ENCODE measurements at places on chromosomes 1 and 21.
A peak's percentile ranks its signal among the peaks of the same experiment; 100 is the strongest.

GRCh38 chr1:116586741-116587143, 15.9 kb upstream of the CD58 start:
- DNase-seq: no peak

DNA sequence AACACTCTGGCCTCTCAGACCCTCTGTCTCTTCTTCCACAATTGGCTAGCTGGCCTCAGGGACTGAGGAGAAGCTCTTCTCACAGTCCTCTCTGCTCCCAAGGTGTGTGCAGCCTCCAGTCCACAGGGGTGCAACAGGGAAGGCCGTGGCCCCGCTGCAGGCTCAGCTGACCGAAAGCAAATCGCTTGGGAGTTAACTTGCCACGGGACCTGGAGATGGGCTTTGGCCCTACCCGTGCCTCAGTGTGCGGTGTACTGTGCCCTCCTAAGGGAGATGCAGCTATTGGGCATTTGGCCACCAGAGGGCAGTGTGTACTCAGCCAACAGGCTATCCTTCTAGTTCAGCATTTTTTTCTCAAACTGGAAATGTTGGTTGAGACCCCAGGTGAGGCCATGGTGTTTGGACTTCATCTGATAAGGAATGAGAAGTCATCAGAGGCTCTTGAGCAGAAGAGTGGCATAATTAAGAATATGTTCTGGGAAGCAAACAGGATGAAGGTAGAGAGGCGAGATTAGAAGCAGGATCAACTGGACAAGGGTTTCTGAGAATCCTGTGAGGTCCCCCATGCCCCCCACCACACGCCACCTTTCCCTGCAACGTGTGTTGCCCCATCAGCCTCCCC, 42.5 kb upstream of the TMEM125 start:
- peak; percentile 80 for DNase-seq

DNA sequence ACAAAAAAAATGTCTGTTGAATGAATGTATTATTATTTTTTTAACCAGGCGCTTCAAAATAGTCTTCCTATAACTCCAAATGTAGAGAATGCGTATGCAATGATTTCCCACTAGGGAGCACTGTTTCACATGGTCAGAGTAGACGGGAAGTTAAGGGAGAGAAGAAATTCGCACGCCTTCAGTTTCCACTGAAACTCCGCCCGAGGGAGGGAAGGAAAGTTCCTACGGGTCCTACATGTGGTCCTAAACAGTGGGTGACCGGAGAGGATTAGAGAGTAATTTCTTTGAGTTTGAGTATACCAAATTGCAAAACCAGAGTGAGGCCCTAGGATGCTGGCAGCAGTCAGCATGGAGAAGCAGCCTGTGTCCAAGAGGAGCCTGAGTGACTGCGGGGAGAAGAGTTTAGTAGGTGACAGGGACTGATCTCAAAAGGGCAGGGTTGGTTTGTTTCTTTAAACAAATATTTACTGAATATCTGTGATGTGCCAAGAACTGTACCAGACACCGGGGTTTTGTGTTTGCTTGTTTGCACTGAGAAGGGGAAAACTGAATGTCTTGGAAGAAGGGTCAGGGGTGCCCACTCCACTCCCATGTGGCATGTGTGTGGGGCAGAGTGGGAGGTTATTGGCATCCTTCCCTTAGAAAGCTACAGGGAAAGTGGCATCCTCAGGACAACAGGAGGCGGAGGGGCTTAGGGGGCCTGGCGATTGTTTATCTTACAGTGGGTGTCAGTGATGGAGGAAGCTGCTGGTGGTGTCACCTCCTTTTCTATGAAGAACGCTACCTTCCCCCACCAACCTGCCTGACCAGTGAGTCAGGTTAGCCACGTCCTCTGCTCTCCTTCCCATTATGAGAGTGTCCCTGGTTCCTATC, 22.8 kb downstream of the RNU5D-1 start:
- DNase-seq: no peak

- DNase-seq: no peak
These were observed 62.5 kb downstream of the SLC16A1 start for GRCh38 chr1:112893288-112894009.

- DNase-seq: no peak
These were observed 373.5 kb upstream of the ADGRL4 start for GRCh38 chr1:79380078-79380477.

GRCh38 chr1:87523466-87523865, 194.8 kb downstream of the LMO4 start:
- DNase-seq: no peak

- no peak for DNase-seq
These were observed 200.3 kb upstream of the SGIP1 start for GRCh38 chr1:66333466-66334199.

GRCh38 chr1:232784794-232785193, 20.4 kb upstream of the MAP10 start:
- DNase-seq: no peak

DNA sequence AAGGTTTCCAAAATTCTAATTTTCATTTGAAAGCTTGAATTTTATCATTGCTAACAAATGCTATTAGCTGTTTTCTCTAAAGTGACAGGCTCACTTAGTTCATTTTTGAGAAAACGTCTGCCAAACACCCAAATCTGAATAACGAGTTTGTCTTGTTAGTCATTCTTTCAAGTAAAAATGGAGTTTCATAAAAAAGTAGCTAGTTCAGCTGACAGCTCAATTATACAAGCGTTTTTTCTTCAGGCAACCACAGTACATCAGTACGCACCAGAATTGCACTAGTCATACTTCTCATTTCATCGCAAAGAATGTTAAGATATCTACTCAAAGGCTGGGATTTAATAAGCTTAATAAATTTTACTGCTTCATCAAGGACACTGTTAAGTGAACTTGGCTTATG, 72.3 kb upstream of the SLFNL1 start:
- no peak for DNase-seq

DNA sequence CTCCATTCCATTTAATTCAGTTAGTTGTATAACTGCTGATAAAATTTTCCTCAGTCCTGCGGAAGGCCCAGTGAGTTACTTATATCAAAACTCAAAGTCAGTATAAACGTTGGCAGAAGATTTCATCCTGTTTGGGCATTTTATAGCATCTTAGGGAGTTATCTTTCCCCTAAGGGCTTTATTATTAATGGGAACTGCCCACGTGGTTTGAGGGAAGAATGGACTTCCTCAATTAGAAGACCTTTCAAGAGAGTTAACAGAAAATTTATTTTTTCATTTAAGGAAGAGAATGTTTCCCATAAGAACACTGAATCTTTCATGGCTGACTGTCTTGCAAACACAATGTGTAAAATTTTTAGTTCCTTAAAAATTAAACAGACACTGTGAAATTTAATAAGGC, 400.1 kb downstream of the NEGR1 start:
- no peak for DNase-seq

GRCh38 chr1:78426408-78426807, 64.4 kb upstream of the PTGFR start:
- no peak for DNase-seq

- DNase-seq: no peak
These were observed 98.5 kb downstream of the ATF6 start for GRCh38 chr1:161864577-161864976.

DNA sequence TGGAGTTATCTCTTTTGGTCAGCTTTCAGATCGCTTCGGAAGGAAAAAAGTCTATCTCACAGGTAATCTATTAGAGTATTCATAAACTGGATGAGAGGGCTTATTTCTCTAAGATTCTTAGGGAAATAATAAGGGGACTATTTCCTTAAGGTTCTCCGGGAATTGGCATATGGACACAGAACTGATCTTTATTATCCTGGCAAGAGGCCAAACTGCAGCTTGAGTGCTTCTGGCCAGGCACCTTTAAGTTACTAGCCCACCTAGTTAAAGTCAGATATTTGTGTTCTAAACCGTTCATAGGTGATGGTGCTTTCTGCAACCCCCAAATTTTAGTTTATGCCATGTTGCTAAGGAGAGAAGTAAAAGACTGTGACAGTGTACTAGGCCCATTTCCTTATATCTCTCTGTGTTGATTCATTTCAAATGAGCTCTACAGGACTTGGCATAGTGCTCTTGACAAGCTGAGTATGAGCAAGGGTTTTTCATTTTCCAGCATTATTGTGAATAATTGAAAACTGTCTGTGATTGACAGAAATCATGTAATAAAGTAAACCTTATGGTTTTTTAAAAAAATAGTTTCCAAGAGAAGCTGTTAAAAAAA, 43.4 kb downstream of the SLC22A15 start:
- no peak for DNase-seq

DNA sequence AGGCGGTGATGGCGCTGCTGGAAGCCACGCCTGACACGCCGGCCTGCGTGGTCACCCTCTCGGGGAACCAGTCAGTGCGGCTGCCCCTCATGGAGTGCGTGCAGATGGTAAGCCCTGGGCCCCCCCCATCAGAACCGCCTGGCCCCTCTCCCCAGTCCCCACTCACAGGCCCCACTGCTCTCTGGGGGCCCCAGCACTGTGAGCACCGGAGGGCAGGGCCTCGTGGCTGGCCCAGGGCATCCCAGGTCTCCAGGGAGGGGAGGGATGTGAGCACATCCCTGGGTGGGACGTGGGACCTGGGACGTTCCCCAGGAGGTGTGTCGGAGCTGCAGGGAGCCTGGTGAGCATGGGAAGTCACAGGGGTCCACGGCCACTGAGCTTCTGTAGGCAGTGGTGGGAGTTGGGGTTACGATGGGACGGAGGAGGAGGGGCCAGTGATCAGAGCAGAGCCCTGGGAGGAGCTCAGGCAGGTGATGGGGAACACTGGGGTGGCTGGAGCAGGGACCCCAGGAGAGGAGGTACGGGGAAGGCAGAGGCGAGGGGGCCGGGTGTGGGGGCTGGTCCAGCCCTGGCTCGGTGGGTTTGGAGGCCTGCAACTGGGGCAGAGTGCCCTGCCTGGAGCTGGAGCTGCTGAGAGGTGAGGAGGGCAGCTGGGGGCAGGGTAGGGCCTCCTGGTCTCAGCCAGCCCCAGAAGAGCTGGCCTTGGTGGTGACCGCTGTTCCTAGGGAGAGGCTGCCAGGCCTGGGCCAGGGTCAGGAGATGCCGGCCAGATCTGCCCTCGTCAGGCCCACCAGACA, 18.8 kb downstream of the PFKL start:
- DNase-seq: no peak

GRCh38 chr1:225700164-225700821, 47.4 kb upstream of the ENAH start:
- no peak for DNase-seq

- DNase-seq: no peak
These were observed 759 bp downstream of the AMPD2 start for GRCh38 chr1:109620401-109620791.

DNA sequence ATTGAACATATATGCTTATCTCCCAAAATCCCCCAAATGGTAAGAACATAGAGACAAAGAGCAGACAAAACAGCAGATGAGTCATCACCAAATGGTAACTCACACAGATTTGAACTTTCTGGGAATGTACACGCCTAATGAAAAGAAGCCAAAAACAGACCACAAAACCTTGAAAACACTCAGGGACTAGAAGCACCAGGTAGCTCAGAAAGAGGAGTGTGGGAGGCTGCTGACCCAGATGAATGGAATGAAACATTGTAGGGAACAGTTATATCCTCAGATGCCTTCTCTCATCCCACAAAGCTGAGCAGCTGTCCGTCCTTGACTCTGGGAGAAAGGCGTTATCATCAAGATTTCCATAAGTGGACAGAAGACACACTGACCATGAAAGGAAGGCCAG, 307.0 kb upstream of the USP25 start:
- no peak for DNase-seq

DNA sequence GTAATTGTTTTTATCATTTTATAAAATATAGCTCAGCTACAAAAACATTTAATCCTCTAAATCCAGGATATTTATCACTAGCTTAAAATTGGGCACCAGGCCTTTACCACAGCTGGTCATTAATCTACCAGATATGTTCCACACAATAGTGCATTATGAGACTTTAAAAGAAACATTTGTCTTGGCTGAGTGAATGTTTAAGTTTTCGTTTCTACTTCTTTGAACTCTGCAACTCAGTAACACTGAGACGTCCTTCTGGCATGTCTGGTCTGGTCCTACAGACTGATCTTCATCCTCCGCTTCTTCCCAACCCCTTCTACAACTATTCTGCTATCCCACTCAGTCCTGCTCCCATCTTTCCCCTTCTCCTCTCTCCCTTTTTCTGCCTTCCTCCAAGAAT, 296.2 kb downstream of the NEGR1 start:
- no peak for DNase-seq

DNA sequence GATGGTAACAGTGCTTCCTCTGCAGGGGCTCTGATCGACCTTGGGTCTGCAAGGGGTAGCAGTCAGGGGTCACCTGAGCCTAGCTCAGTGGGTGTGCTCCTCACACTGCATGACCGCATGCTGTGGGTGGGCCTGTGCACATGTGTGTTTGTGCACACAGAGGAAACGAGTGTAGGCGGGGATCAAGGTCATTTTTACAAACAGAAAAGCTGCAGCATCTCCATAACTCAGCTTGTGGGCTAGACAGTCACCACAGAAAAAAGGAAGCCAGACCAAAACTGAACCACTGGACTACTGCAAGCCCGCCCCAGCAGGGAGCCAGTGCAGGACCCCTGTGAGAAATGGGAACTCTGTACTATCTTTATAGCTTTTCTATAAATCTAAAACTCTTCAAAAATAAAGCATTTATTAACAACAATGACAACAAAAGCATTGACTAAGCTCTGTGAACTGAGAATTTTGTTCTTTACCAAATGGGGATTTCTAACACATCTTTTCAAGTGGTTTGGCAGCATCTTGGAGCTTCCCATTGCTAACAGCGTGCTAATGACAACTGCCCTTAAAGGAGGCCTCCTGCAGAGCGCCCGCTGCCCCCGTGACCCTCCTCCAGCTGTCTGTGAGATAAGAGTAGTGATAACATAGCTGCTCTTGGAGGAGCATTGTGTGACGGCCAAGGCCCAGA, 19.9 kb upstream of the NEK2 start:
- no peak for DNase-seq

- DNase-seq: no peak
These were observed 32.0 kb upstream of the GNPAT start for GRCh38 chr1:231208980-231209379.

GRCh38 chr1:52867087-52867863, 24.7 kb downstream of the ZYG11A start:
- no peak for DNase-seq

- DNase-seq: no peak
These were observed 5.5 kb downstream of the CACNA1E start for GRCh38 chr1:181488866-181489265.

Measured in stimulated activated CD8-positive, alpha-beta memory T cell treated with anti-CD3 and anti-CD28 coated beads, Interleukin-15, amount 100 ng/mL, for 24 hours (primary cell).